ENCODE measurements at places on chromosomes 7 and 10.

- DNase-seq, result no peak
These were observed 23.9 kb downstream of the KLF6 start for GRCh38 chr10:3761021-3761686.

DNA sequence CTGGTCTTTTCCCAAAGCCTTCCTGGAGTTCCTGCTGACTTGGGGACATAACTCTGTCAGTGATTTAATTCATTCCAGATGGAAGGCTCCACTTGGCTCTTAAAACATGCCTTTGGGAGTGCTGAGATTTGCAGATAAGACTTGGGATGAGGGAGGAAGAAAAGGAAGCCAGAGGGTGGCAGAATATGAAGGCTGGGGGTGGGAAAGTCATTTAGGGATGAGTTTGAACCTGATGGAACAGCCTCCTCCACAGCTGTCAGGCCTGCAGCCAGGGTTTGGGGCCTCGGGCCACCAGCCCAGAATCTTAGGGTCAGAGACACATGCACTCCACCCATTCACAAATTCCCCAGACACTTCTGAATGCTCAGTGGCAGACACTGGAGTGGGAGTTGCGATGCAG is 28.4 kb upstream of the EIF5AL1 start:
- DNase-seq, result no peak

- DNase-seq, result no peak
These were observed 48.4 kb downstream of the ZNF503 start for GRCh38 chr10:75353183-75353582.

DNA sequence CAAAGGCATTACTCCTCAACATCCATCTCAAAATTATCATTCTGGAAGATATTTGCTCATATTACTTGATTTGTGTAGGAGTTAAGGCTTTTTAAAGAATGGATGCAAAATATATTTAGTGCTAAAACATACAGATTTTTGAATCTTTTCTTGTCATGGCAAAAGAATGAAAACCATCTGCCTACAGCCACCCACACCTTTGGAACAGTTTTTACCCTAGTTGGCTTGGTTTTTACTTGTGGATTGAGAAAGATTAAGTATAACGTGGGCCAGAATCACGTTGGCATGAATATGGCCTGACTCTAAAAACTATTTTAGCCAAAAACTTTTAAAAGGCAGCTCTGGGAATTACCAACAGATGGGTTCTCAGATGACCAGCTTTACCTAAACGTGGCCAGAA is 128.2 kb downstream of the SPAG6 start:
- DNase-seq, result no peak

Data from NCI-H1694 treated with DMSO at 0.1 percent for 48 hours (cell line).